ENCODE measurements at places on chromosomes 4 and X.

GRCh38 chr4:57023104-57023503, 44.4 kb downstream of the POLR2B start:
- no peak for DNase-seq

- DNase-seq: no peak
Measured at GRCh38 chr4:138034871-138035270, 207.3 kb downstream of the SLC7A11 start.

GRCh38 chrX:148069759-148070503, 88.8 kb downstream of the FMR1NB start:
- DNase-seq: no peak

GRCh38 chr4:16118090-16118489, 34.3 kb upstream of the PROM1 start:
- DNase-seq: no peak

- no peak for DNase-seq
Measured at GRCh38 chr4:138062929-138063328, 179.2 kb downstream of the SLC7A11 start.

DNA sequence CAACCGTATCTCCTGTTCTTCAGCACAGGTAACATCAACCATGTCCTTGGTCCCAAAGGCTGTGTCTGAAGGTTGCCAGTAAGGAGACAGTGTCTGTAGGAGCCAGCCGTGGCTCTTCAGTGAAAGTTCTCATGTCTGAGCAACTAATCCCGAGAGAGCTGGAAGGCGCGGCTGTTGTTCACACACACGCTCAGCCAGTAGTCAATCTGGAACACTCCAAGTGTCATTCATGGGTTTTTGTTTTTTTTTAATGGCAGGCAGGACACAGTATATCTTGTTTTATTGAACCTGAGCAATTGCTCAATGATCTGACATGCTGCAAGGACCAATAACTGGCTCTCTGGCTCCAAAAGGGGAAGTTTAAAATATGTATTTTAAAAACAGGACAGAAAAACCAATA, 48.4 kb upstream of the MAP3K15 start:
- no peak for DNase-seq

DNA sequence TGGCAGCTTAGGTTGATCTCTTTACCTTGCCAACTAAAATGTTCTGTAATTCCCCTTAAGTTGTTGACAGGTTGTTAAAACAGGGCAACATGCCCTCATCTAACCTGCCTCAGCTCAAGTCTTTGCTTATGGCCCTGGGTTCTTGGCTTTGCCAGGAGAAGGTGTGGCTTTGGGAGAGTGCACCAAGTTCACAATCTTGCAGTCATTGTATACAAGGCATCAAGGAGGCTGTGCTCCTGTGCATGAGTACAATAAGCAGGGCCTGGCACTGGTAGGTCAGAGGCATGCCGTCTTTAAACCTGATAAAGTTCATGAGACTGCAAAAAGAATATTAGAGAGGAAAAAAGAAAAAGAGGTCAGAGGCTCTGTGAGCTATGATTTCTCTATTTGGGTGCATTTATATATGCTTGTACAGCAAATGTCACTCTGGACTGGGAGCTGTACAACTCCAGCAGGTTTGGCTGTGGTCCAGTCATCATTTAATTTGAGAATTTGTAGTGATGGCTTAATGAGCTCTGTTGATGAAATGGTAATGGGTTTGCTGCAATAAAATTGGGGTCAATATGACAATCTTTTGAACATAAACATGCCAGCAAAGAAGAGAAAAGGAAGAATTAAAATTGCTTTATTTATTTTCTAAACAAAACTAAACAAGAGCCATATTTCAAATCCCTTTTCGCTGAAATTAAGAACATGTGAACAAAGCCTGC, 30.3 kb downstream of the AREG start:
- DNase-seq: no peak

GRCh38 chrX:47608130-47608810, 11.4 kb downstream of the SYN1 start:
- no peak for DNase-seq

DNA sequence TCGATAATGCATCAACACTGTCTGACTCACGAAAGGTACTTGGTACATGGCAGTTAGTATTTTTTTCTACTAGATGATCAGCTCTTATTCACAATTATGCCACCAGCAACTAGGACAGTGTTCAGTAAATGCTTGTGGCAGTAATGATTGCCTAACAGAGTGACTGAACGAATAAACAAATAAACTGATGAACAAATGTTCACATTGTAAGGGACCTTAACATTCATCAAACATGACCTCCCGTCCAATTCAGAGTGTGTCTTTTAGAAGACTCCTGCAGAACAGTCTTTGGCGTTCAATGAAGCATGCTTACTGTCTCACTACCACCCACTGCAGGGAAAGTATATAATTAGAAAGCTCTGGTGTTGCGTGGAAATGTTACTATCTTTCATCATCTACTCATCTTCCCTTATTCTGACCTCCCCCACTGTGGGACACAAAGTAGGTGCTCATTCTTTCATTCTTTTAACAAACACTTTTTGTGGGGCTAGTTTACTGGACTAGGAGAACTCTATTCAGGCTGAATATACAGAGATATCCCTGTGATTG, 319.3 kb downstream of the RAB28 start:
- no peak for DNase-seq

GRCh38 chr4:61201961-61202637, 2.0 kb downstream of the ADGRL3 start:
- peak; percentile 10 for DNase-seq

- DNase-seq: no peak
Measured at GRCh38 chr4:99625369-99625768, 32.3 kb downstream of the C4orf54 start.

DNA sequence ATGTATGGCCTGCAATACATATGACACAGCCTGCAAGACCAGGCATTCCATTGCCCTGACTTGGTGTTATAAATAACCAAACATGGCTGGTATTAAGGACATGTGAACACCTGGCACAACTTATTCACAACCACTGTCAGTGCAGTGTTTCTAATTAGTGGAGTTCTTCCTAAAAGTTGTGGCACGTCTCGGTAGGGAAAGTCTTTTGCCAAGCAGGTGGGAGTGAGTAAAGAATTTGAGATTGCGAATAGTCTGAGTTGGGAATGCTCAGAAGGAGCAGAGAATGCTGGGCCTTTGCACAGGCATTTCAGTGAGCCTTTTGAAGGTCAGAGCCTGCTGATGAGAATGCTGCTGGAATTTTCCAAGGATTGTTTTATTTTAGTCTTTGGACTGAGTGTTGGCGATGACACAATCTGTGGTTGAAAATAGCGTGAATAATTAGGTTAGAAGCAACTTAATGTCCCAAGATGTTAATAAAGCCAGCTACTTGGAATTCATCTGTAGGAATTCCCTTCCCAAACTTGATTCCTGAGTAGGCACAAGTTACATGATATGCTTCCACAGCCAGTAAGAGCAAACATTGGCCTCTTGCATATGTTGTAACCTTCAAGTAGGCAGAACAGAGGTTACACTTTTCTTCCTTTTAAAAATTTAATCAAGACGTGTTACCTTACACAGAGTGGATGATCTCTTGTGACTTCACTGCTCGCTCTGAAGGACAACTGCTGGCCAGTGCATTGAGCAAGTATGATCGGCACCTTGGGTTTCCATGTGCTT, 83.6 kb upstream of the PGRMC2 start:
- DNase-seq: no peak

GRCh38 chrX:115560211-115560977, 580 bp upstream of the PLS3 start:
- DNase-seq: no peak

- no peak for DNase-seq
Measured at GRCh38 chr4:81307991-81308390, 93.0 kb upstream of the PRKG2 start.

DNA sequence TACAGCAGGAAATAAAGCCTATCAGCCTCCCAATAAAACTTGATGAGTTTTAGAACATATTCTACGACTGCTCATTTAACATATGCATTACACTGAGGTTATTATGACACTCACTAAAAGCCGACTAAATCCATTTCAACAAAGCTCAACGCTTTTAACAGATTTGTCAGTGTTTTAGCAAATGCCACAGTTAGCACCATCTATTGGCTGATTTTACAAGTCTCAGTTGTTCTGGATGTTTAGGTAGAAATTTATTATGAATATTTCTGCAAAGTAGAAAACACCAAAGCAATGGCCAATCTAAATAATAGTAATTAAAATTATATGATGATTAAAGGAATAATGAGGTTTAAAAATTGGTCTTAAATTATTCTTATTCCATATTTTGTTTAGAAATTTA, 993.2 kb upstream of the PCDH7 start:
- no peak for DNase-seq

- no peak for DNase-seq
Measured at GRCh38 chrX:42106556-42106955, 183.2 kb upstream of the CASK start.

- DNase-seq: no peak
Measured at GRCh38 chr4:108889696-108890483, 127.0 kb upstream of the ETNPPL start.

GRCh38 chrX:108397627-108398391, 40.4 kb downstream of the COL4A6 start:
- no peak for DNase-seq

GRCh38 chr4:76607266-76607799, 172.3 kb downstream of the SHROOM3 start:
- no peak for DNase-seq

- no peak for DNase-seq
Measured at GRCh38 chr4:86451560-86452330, 91.9 kb upstream of the MAPK10 start.

GRCh38 chr4:110627977-110628662, 5.2 kb upstream of the PITX2 start:
- no peak for DNase-seq

DNA sequence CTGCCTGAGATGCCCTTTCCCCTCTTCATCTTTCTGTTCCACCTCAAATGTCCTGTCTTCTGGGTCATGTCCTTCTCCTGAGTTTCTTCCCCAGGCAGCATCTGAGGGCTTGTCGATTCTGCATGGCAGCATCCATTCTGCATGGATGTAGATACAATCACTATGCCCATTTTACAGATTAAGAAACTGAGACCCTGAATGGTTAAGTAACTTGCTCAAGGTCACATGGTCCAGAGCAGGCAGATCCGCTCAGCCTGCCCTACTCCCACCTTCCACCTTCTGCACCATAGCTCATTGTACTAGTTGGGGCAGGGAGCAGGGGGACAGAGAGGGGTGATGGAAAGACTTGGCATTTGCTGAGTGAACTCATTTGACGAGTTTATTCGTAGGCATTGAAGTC, 32.0 kb downstream of the ZNF185 start:
- no peak for DNase-seq

- no peak for DNase-seq
Measured at GRCh38 chr4:69044247-69044646, 52.0 kb upstream of the UGT2B7 start.

DNA sequence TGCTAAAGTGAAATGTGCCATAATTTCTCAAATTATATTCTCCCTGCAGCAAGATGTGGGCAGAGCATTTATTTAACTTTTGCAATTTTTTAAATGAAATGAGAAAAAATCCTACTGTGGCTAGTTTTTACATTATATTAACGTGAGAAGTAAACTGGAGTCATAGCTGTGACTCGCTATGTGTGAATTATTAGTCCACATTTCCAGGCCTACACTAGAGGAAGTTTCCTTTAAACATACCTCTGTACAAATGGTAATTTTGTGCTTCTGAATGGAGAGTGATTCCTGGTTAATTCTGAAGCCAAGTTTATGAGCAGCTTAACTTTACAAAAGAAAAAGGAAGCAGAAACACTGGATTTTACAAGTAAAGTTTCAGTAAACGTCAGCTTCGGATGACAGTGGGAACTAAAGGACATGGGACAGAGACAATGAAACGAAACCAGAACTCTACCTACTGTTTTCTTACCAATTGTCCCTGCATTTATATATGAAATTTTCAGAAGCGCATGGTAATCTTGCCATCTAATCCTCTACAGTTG, 72.4 kb downstream of the FBXO8 start:
- DNase-seq: no peak

DNA sequence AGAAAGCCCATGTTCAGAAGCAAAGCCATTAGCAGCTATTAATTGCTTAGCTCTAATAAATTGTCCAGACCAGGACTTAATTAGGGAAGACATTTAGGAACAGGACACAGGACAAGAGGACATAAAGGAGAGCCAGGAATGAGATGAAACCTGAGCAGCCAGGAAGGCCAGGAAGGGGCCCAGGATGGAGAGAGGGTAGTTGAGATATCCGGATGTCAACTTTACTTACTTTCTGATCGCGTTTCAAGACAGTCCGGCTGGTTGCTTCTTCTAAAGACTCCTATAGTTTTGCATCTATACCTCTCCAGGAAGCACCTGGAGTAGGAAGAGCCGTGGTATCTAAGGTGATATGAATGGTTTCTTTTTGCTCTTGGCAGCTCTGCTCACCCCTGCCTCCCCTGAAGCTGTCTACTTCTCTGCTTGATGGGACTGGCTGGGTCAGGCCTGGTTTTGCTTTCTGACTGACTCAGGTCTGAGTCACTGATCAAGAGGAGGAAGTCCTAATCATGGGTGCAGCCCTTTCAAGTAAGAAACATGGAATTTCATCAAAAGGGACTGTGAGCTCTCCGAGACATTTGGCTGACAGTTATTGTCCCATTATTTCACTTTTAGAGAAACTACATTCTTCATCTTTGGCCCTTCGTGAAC, 733.3 kb downstream of the RPA4 start:
- no peak for DNase-seq

DNA sequence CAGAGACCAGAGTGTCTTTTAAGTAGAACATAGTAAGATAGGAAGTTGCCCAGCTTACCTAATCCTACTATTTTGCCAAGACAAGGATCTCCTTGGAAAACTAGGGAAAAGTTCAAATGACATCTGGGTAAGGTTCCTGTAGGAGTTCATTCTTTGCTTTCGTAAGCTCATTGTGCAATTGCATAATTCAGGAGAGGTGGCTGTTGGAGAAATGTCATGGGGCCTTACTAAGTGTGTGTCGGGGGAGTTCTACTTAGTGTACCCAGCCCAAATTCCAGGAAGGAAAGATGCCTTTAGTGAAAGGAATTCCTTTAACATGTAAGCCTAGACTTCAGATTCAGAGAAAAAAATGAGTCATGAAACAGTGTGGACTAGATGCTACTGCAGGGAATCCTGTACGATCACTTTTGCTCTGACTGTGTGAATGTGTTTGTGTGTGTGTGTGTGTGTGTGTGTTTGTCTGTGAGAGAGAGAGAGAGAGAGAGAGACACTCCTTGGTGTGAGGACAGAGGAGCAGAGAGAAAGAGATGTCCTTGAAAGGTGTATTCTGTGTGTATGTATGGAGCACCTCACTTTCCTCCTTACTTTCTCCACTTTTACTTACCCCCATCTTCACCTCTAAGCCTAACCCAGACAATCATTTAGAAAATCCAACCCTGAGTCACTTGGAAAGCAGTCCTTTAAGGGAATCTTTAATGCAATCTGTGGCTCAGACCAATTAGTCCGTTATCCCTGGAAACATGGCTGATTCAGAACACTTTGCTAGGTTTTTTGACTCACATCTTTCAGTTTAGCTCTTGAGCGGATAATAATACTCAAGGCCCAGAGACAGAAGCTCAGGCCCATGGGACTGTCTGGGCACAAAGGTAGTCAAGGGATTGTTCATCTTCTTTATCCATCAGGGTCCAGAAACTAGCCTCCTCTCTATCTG, 114.5 kb upstream of the ACSL4 start:
- no peak for DNase-seq

Measured in cerebellar nuclear complex (tissue), 1 donor.